ENCODE measurements at places on chromosomes 12 and 14.

GRCh38 chr14:74655599-74656395 lies 43.8 kb upstream of the LTBP2 start:
- DNase-seq: no peak

DNA sequence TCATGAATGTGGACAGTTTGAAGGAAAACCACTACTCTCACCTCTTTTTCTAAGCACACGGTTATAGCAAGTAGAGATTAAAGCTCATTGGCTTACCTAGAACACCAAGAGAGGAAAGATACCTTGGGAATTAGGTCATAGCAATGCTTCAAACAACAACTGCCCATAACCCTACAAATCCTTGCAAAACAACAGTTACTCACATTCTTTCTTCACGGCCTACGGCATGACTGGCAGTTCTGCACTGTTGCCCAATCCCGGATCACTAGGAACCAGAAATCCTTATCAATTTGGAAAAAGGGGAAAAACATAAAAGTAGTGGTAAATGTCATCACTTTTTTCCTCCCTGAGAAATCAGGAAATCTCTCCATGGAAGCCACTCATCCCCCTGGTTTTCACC lies 9.6 kb upstream of the ISM2 start:
- DNase-seq: no peak

GRCh38 chr12:84698576-84699333 lies 213.8 kb downstream of the SLC6A15 start:
- no peak for DNase-seq

GRCh38 chr14:24443053-24443665 lies 583 bp upstream of the SDR39U1 start:
- no peak for DNase-seq

GRCh38 chr12:130200445-130200844 lies 38.2 kb downstream of the FZD10 start:
- no peak for DNase-seq
